Left forelimb (tissue), 1 donor: ENCODE measurements at places on chromosomes 2 and 18.
A peak's percentile ranks its signal among the peaks of the same experiment; 100 is the strongest.

DNA sequence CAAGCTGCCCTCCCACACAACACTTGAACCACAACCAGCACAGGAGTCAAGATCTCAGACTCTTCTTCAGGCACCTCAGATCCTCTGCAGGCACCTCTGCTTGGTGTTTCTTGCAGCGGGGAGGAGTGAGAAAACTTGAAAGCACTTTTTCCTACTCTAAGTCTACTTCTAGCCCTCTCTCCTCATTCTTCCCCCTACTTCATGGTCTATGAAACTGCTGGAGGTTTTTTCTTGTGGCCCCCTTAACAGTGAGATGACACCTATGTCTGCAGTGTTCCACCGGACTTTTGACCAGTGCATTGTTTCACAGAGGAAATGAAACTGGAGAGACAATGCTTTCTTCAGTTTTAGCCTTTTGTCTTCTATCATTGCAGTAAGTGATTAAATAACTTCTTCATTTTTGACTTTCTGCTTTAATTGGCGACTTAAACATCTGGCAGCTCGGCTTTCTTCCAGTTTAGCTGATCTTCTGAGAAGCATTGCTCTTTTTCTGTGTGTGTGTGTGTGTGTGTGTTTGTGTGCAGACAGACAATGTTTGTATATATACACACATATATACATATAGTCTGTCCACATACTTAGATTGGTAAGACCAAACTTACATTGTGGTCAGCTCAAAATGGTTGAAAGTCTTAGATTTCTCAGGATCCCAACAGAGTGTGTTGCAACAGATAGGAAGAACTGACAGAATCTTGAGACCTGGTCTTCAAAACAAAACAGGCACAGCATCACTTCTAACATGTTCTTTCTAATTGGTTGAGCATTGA is 1474.0 kb upstream of the TMEFF2 start:
- DNase-seq: no peak

- DNase-seq: no peak
These were observed 340.7 kb downstream of the TGIF1 start for GRCh38 chr18:3790703-3791102.

DNA sequence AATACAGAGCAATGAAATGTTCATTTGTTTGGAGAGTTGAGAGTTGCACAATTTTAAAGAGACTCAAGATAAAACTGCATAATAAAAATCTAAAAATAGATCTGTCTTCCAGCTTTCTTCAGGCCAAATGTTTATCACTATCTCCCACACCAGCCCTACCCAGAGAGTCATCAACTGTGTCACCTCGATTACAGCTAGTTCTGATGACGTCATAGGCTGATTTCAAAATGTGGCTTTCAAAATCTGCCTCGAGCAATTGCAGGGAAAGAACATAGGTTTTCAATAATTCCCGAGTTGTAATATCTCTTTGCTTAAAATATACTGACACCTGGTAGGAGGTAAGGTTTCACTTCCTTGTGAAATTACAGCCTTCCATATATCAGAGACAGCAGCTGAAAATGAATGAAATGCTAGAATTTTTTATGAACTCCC is 677.6 kb upstream of the ID2 start:
- no peak for DNase-seq

DNA sequence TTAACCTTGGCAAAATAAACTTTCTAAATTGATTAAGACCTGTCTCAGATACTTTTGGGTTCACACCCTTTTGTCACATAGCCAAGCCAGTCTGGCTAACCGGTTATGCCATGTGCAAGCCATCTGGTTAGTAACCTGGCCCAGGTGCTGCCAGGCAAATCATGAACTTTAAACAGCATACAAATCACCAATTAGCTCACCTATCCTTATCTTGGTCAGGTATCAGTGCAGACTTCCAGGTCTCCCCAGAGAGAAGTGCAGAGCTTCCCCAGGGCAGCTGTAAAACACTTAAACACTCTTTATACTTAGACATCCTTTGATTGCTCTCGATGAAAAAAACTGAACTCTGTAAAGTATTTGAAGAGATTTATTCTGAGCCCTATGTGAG is 14.9 kb upstream of the MC5R start:
- no peak for DNase-seq

DNA sequence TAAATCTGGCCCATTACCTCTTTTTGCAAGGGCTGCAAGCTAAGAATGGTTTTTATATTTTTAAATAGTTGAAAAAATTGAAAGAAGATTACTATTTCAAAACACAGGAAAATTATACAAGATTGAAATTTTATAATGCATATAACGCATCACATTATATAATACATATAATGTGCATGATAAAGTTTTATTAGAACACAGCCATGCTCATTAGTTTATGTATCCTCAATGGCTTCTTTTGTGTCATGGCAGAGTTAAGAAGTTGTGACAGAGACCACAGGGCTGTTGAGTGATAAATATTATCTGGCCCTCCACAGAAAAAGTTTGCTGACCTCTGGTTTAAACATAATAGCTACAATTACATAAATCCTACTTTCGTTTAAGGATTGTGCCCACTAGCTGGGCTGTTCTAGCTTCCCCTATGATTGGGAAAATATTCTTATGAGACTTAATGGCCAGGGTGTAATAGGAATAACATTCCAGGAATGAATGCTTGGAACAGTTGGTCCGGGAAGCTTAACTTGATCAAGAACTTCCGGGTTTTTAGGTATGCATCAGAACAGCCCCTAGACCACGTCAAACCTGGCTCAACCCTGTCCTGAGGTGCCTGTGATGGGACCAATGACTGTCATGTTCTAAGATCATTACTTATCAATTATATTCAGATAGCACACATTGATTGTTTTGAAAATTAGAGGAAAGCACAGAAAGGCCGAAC is 98.7 kb upstream of the LPIN2 start:
- DNase-seq: no peak

- no peak for DNase-seq
These were observed 214.8 kb downstream of the MC4R start for GRCh38 chr18:60157810-60158209.

- no peak for DNase-seq
These were observed 194.3 kb upstream of the ERBB4 start for GRCh38 chr2:212732860-212733259.

GRCh38 chr18:62809900-62810299 is 94.6 kb downstream of the PHLPP1 start:
- no peak for DNase-seq

DNA sequence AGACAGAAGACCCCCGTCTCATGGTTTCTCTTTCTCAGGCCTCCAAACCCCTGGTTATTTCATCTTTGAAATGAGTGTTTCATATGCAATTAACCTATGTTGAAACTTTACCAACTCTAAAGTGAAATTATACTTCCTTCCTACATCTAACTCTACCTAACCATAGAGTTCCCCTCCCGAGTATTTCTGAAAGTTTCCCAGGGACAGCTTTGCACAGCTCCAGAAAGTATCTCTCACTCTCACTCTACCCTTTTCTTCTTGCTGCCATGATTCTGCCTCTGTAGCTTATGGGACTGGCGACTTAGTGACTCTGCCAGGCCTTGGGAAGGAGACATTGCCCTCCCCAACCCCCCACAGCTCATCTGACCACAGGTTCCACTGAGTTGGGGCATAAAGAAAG is 107.9 kb downstream of the B3GNT2 start:
- no peak for DNase-seq

GRCh38 chr18:22681908-22682307 is 251.2 kb upstream of the RBBP8 start:
- DNase-seq: no peak

GRCh38 chr2:28952836-28953211 is 28.3 kb upstream of the TOGARAM2 start:
- DNase-seq: no peak

- no peak for DNase-seq
These were observed 89.3 kb downstream of the MBD2 start for GRCh38 chr18:54135216-54135615.

DNA sequence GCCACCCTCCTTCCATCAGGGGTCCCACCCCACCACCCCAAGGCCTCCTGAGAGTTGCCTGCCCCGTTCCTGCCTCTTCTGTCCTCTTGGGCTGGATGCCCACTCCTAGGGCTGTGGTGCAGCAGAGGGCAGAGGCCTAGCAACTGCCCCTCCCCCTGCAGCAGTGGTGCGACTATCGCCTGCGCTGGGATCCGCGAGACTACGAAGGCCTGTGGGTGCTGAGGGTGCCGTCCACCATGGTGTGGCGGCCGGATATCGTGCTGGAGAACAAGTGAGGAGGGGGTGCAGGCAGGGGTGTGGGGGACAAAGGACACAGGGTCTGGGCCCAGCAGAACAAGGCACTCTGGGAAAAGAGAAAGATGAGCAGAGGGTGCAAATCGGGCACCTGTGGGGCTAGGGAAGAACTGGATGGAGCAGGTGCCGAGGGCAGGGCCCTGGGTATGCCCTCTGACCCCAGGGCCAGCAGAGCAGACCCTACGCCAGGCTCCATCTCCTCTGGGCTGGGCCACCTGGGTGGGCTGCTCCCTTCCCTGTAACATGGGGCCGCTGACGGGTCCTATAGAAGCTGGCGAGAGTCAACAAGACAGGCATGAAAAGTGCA is 1.0 kb downstream of the CHRNG start:
- DNase-seq: no peak

DNA sequence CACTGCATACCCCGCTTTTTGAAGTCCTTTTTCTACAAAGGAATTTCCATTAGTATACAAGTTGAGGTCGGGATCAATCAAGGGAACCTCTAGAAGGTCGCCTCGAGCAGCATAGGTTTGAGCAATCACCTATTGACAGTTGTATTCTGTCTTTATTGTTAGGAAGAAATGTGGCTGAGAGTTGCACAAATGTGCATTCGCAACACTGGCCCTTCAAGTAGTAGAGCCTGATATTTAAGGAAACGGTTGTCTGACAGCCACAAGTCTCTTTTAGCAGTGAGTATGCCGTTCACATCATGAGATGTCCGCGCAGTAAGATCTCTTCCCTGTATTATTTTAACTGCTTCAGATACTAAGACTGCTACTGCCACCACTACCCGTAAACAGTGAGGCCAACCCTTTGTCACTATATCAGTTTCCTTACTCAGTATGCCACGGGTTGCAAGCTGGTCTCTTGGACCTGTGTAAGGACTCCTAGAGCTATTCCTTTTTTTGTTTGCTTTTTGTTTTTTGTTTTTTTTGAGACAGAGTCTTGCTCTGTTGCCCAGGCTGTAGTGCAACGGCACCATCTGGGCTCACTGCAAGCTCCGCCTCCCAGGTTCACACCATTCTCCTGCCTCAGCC is 10.0 kb upstream of the STARD7 start:
- DNase-seq: no peak

DNA sequence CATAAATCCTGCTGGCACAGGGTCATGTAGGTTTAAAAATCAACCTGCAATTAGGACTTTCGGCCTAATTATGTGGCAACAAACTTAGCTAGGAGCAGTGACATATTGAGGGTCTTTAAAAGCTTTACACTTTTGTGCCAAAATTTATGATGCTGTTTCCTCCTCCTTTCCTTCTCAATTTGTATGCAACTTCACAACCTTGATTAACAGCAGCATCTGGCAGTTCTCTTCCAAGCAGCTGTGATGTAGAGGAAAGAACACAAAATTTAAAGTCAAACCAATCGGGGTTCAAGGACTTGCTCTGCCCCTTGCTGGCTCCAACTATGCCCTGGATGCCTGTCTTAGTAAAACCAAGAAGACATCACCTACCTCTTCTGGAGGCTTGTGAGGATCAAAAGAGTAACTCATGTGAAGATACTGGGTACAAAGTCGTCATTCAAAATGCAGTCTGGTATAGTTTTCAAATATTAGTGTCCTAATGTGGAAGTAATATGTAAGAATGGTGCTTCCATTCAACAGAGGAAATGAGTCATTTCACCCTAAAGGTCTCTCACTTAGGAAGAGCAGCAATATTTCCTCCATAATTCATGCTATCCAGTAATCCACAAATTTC is 94.7 kb downstream of the ANKRD44 start:
- no peak for DNase-seq

GRCh38 chr2:237026981-237027711 is 58.5 kb upstream of the COPS8 start:
- peak; percentile 74 for DNase-seq

- DNase-seq: no peak
These were observed 250.7 kb downstream of the GBX2 start for GRCh38 chr2:235917506-235917905.

DNA sequence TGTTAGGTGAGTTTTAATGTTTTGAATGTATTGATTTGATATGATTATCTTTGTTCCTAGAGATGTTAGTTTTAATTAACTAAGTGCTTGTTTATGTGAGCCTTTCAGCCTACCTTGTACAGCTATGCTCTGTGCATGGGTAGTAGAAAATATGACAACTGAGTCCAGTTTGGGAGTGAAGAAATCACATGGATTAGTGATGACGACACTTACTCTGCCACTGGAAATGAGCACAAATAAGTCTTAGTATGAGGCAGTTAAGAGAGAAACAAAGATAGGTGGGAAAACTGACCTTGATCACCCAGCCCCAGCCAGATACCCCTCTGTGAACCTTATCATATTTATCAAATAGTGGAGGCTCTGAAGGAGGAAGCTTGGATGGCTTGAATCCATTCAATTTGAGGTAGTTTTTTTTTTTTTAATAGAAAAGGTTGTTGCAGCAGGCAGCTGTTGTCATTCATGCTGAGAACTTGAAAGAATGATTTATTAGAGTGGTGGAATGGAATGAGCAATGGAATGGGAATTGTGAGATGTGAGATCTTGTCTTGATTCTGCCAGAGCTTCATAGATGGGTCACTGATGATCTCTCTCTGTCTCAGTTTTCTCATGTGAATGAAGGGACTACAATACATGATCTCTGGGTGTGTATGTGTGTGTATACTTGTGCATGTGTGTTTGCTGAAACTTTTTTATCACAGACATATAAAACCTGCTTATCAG is 96.4 kb downstream of the MAP3K20 start:
- DNase-seq: no peak

- DNase-seq: no peak
These were observed 83.4 kb upstream of the PPP1CB start for GRCh38 chr2:28668106-28668814.

DNA sequence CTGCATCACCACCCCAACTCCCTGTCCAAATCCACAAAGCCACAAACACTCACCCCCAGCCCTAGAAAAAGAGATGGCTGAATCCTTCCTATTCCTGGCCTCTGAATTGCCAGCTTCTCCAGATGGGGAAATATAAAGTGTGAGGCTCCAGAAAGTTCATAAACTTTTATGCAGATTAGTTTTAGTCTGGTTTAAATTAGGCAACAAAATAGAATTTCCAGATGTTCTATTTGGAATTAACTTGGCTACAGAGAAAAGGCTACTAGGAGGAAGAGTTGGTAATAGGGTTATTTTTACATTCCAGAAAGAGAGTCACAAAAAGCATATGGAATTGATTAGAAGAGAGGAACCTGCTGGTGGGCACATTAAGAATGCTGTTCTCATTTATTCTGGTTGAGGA is 56.0 kb downstream of the EN1 start:
- DNase-seq: no peak

- no peak for DNase-seq
These were observed 50.9 kb downstream of the COL3A1 start for GRCh38 chr2:189024901-189025618.

DNA sequence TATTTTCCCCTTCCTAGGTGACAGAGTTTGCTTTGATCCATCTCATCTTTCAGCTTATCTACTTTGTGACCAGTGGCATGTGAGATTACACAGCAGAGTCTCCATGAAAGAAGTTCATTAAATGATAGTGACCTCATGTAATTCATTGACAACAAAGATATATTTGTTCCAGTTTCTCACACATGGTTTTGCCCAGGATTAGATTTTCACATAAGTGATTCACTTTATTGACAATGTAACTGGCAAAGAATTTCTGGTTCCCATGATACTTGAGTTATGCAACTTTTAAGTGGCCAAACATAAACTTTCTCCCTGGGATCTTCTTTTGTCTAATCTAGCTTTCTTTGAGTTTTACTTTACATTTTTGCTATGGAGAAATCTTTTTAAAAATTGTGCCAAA is 50.0 kb downstream of the MC4R start:
- DNase-seq: no peak

GRCh38 chr2:190540048-190540447 is 5.5 kb upstream of the NEMP2 start:
- DNase-seq: no peak
